Right ventricle myocardium superior (tissue), 1 donor: ENCODE measurements at places on chromosomes 11 and 22. TPM values are rescaled to one million over a fixed set of nuclear protein-coding genes. Genes with fewer than 3 reads are reported as not detected.

The OR52I2 gene
- total RNA-seq, result not detected

The WNT11 gene
- total RNA-seq, result 20.0 TPM

The KRTAP5-10 gene
- not detected for total RNA-seq

The TMEM126A gene
- total RNA-seq, result 76.1 TPM

The MED19 gene
- total RNA-seq, result 7.7 TPM

DNA sequence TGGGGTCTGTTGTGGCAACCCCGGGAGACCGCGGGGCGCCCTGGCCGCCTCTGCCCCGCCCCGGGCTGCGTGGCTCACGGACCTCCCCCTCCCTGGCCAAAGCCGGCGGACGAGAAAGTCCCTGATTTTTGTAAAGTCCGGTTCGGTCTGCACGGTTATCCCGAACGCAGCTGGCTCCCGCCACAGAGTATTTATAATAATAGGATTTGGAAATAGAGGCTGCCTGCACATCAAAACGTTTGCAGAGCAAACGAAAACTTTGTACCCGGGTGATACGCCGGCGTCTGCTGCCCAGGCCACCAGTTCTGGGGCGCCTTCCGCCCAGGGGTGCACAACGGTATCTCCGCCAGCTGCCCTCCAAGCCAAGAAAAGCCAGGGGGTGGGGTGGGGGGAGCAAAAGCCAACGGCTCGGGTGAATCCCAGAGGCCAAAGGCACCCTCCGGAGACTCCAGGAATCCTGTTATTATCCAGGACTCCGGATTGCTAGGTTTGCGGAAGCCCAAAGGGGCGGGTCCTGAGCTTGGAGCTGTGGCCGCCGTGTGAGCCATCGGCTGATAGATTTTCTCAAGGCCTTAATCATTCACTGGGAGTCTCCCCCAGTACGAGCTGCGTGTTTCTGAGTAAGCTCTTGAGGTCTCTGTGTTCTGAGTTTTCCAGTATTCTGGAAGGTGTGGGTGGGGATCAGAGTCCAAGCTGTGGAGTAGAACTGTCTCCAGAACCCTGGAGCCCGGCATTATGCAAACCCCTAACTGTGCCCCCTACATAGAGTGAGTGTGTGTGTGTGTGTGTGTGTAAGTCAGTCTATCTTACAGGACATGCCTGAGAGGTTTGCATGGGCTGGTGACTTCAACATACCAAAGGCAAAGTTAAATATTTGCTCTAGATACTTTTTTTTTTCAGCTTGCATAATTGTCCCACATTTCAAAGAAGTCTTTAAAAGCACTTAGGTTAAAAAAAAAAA, 673 bp upstream of the SHANK2 start:
- DNase-seq, result no peak

- DNase-seq, result no peak
Measured at GRCh38 chr11:87739766-87740165, 435.5 kb downstream of the RAB38 start.

DNA sequence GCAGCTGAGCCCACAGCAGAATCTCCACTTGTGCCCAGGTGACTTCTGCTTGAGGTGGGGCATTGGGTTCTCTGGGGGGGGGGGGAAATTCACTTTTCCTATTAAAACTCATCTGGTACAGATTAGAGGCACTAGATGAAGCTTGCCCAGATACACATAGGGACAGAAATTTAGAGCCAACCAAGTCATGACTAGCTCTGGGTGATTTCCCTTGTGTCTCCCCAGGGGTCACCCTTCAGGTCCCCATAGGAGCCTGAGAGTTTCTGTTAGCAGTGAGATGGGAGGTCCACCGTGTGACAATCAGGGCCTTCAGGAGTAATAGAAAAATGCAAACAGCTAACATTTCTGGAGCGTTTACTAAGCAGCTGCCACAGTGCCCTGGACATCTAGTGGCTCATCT, 77.0 kb downstream of the NAT10 start:
- no peak for DNase-seq

DNA sequence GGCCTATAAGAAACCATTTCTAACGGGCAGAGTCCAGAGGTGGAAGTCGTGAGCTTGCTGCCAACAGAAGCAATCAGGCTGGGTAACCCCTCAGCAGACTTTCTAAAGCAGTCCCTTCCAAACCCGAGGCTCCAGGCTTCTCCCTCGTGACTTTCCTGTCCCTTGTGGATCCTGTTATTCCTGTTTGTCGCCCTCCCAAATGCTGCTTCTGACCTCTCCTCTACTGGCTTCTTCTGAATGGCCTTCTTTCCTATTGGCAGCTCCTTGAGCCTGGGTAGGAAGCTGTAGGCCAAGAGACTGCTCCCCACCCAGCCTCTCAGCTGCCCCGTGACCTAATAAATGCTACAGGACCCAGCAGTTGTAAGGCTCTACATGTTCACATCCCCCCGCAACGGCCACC, 35.0 kb downstream of the MAFF start:
- DNase-seq, result no peak

DNA sequence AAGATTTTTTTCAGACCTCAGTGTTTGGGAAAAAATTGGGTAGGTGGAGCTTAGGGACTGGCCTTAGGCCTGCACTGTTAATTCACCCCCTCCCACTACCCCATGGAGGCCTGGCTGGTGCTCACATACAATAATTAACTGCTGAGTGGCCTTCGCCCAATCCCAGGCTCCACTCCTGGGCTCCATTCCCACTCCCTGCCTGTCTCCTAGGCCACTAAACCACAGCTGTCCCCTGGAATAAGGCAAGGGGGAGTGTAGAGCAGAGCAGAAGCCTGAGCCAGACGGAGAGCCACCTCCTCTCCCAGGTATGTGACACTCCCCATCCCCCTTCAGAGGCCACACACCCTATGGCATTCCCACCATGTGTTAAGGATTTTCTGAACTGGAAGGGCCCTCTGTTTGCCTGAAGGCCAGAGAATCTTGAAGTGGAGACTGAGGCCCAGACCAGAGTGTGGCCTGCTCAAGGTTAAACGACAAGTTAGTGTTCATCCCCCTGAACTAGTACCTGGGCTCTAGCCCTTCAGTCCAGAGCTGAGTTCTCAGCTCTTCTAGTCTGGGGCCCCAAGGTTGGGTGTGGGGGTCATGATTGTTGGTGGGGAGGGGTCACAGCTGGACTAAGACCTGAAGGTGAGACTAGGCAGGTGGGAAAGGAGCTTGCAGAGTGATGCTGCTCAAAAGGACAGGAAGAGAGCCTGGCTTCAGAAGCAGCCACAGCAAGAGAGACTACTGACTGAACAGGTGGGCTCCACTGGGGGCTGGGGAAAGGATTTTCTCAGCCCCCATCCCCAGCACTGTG, 2.3 kb upstream of the FOLR1 start:
- DNase-seq, result no peak

DNA sequence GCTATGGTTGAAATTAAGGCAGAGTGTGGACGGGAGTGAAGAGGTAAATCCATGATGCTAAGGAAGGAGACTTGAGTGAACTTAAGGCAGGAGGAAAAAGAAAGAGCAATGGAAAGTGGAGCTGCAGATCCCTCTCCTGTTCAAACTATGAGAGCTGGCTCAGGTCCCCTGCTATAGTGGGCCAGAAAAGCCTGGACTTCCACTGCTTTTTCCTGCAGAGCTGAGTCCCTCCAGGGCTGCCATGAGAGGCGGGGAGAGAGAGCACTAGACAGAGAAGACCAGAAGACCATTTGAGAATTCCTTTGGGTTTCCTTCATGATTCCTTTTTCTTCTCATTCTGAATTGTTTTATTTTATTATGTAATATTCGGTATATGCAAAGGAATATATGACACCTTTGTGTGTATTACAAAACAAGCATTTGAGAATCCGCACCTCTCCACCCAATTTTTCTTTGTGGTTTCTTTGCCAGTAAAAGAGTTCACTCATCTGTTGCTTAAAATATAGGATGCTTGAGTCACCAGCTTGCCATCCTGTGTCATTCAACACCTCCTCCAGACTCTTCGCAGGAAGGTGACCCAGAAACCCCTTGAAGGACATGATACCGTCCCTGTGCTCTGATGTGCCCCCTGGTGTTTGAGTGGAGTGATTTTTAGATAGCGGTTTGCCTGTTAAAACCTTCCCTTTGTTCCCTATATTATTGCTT, 24.4 kb downstream of the SREBF2 start:
- DNase-seq, result no peak

- no peak for DNase-seq
Measured at GRCh38 chr22:47240116-47240515, 477.7 kb downstream of the TBC1D22A start.

DNA sequence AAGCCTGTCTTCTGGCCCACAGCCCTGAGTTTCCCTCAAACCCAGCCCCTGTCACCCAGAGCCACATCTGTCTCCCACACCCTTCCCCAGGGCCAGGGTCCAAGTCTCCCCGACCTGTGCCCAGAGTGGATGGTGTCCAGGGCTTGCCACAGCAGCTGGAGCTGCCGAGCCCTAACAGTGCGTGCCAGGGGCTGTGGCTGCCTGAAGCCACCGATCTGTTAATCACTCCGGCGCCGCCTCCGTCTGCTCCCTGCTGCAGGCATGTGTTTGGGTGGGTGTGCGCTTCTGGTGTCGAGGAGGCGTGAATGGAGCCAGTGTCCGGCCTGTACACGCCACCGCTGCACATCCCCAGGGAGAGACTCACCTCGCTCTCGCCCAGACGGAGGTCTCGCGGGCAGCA, 26.1 kb downstream of the SHISAL1 start:
- DNase-seq, result no peak

GRCh38 chr22:49525801-49526535, 301.7 kb downstream of the BRD1 start:
- DNase-seq, result no peak

DNA sequence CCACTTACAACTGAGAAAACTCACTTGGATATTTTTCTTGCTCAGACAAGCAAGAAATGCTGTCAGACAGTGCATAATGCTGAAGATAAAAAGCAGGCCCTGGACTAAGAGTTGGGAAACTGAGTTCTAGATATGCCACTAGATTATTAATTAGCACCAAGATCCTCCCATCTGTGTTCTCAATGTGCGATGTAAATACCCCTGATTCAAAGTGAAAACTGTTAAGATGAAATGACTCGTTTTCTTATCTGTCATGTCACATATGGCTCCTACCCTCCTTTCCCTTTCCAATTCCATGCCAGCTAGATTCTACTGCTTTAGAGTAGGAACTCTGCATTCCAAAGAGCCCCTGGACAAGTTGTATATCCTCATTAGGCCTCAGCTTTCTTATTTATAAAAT, 88.9 kb upstream of the CLNS1A start:
- no peak for DNase-seq
